ENCODE measurements at places on chromosomes 1 and 21.

- DNase-seq: no peak
Measured at GRCh38 chr1:151325646-151326429, 1.4 kb downstream of the PI4KB start.

- no peak for DNase-seq
Measured at GRCh38 chr1:61808321-61808720, 66.0 kb downstream of the PATJ start.

DNA sequence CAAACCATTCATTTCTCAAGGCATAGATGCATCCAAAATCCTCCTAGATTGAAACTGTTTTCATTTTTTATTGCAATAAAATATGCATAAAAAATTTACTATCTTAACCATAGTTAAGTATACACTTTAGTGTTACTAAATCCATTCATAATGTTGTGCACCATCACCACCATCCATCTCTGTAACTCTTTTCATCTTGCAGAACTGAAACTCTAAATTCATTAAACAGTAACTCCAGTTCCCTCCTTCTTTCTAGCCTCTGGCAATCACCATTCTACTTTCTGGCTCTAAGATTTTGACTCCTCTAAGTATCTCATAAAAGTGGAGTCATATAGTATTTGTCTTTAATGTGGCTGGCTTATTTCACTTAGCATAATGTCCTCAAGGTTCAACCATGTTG, 236.8 kb downstream of the SMYD3 start:
- no peak for DNase-seq

- DNase-seq: no peak
Measured at GRCh38 chr21:34881839-34882371, 167.2 kb downstream of the RUNX1 start.

DNA sequence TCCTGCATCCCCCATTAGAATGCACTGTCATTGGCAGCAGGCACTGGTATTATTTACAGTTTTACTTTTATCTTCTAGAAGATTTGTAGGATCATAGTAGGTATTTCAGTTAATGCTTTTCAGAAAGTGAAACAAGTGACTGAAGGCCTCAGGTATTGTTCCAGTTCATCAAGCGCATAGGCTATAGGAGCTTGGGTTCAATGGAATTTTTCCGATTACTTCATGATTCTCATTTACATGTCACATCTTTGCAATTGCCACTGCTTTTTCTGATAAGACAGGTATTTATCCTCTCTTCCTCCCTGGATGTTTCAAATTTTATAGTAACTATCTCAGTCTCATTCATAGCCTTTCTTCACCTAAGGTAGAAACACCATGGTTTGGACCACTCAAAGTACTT, 161.3 kb downstream of the NTPCR start:
- DNase-seq: no peak
